Adipocyte (in vitro differentiated cells): ENCODE measurements at places on chromosomes 4 and X.

DNA sequence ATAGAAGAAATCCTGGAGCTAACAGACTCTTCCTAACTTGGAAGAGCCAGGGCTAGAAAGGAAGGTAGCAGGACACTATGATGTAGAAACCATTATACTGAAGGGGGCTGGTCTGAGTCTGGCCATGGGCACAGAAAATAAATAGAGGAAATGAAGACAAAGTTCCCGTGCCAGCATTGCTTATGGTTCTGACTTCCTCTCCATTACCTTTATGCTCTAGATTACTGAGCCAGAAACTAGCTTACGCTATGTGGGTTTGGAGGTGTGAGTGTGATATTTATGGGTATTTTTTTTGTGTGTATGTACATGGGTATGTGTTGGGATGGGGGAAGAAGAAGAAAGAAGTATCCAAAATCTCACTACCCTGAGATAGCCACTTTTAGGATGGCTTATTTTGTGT is 148.3 kb downstream of the GLUD2 start:
- no peak for DNase-seq

GRCh38 chrX:155592981-155593380 is 19.8 kb downstream of the TMLHE start:
- no peak for DNase-seq

DNA sequence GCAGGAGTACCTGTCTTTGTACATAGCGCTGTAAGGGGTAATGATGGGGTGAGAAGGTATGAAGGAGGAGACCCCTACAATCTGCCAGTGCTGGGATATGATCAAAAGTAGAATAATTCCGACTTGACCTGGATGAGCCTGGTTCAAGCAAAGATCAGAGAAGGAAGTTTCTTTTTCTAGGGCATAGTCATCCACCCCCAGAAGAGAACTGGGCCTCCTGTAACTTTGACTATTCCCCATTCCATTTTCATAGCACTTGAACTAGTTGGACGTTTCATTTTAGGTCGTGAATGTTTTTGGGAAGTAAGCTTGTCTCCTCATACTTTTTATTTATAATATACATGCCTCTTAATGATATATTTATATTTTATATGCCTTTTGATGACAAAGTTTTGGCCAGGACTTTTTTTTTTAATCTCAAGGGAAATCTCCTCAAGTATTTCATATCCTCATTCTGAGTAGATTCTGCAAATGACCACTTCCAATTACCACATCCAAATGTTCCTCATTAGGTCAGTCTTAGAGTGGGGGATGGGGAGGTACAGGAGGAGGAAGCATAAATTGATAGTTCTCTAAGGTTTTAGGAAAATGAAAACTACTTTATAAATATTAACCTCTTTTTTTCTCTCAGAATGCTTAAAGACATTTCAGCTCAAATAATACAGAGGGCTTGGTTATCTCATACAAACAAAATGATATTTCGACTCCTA is 3.5 kb downstream of the CXorf58 start:
- DNase-seq = no peak

DNA sequence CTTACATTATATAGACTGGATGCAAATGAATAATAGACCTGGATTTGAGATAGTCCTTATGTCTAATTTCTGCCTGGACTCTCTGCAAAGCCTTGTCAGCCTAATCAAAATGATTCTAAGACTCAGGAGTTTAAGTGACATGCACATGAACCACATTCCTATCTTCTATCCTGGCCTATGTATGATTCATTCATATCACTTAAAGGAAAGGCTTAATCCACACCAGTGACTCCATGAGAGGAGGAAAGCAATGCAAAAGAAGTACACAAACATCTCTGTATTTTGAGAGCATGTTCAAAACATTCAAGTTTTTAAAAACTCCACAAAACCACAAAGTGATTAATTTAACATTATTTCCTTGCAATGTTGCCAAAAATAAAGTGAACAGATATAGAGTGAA is 14.6 kb downstream of the AMOT start:
- peak; percentile 22 for DNase-seq

- DNase-seq = peak; percentile 32
Observed at GRCh38 chrX:13721371-13721770, 13.0 kb downstream of the TRAPPC2 start.

- DNase-seq = no peak
Observed at GRCh38 chr4:148827781-148828180, 385.6 kb upstream of the NR3C2 start.

DNA sequence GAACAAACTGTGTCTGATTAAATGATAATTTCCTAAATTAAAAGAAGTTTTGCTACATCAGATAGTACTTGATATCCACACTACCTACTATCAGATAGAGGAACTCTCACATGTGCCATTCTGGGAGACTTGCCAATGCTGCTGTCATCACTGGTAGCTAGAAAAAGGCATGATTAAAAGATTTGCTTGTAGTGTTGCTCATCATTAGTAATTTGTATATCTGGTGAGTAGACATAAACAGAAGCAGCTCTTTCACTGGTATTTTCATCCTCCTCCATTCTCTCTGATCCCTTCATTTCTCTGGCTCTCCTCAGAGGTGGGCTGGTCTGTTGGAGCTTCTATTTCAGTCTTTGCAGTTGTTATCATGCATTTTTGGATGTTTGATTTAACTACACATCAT is 56.0 kb downstream of the SPRY1 start:
- DNase-seq = peak; percentile 47

- DNase-seq = peak; percentile 51
Observed at GRCh38 chr4:67035501-67035900, 509.8 kb downstream of the CENPC start.

DNA sequence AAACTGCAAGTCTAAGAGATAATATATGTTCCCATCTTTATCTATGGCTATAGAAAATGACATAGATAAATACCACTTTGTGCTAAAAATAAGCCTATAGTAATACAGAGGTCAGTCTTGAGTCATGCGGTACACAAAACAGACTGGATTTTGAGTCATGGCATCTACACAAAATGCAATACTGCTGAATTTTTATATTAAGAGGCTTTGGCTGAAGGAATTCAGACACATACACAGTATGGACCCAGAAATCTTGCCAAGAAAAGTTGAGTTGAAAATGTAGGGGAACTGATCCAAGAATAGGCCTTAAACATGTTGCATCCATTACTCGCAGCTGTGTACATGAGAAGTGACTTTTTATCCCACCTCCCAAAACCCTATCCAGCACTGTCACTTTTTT is 184.4 kb downstream of the TENM3 start:
- DNase-seq = peak; percentile 61

- DNase-seq = no peak
Observed at GRCh38 chr4:99594818-99595217, 20.2 kb downstream of the MTTP start.

- DNase-seq = no peak
Observed at GRCh38 chr4:42906891-42907759, 14.6 kb downstream of the GRXCR1 start.

DNA sequence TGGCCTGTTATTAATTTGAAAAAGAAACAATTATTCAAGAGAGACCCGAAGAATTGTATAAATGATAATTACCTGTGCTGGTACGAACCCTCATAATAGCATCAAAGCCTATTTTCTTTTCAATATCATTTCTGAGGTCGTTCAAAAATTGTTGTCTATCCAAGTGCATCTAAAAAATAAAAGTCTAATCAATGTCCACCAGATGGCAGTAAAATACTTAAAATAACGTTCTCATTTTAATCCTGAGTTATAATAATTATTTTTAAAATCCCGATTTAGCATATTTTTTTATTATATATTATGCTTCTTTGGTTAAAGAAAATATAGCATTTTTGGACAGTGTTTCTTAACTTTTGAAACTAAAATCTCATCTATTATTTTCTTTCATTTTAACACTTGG is 55.7 kb downstream of the METTL14 start:
- peak; percentile 84 for DNase-seq

- DNase-seq = no peak
Observed at GRCh38 chr4:153936121-153936520, 147.2 kb upstream of the SFRP2 start.

DNA sequence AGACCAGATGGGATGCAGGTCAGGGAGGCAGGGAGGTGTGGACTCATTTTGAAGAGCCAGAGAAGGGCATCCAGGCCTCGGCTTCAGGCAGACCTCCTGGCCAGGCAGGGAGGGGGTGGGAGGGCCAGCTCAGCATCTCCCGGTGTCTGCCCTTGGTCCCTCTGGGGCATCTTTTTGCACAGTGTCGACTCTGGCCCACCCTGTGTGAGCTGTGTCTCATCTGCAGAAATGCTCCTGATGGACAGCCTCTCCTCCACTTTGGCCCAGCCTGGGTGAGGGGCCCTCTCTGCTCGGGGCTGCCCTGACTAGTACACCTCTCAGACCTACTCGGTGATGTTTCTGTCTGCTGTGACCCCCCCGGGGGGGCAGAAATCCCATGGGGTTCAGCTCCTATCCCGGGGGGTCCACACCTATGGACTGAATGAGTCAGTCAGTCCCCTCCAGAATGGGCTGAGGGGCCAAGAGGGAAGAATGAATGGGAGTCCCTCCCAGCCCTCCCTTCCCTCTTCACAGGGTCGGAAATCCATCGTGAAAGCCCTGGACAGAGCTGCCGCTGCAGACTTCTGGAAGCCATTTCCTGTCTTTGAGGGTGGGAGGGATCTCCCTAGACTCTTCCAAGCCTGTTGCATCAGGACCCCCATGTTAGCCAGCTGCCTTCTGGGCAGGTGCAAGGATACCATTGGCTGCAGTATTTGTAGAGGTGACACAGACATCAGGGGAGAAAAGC is 196.7 kb upstream of the PSAPL1 start:
- no peak for DNase-seq
